Activated CD8-positive, alpha-beta T cell treated with anti-CD3 and anti-CD28 coated beads for 36 hours (primary cell): ENCODE measurements at places on chromosomes 13 and 19. TPM values are rescaled to one million over a fixed set of nuclear protein-coding genes. Genes with fewer than 3 reads are reported as not detected.
A peak's percentile ranks its signal among the peaks of the same experiment; 100 is the strongest.

- peaks cover 6% of the 10 kb centered on the region for H3K36me3 ChIP-seq
- H3K27me3 ChIP-seq: peaks cover 70% of the 10 kb centered on the region
- DNase-seq: no peak
- H3K4me3 ChIP-seq: no peak overlapping the region
- peaks cover 26% of the 10 kb centered on the region for H3K4me1 ChIP-seq
- no peak overlapping the region for H3K27ac ChIP-seq
These were observed 3.1 kb downstream of the SLITRK5 start for GRCh38 chr13:87674247-87674738.

GRCh38 chr19:2969104-2969504 lies 8.3 kb upstream of the TLE6 start:
- no peaks in the 10 kb centered on the region for H3K36me3 ChIP-seq
- no peak overlapping the region for H3K4me3 ChIP-seq
- no peaks in the 10 kb centered on the region for H3K27me3 ChIP-seq
- DNase-seq: no peak
- H3K4me1 ChIP-seq: no peaks in the 10 kb centered on the region

GRCh38 chr19:3250675-3251074 lies 26.2 kb downstream of the CELF5 start:
- peak; percentile 67 for DNase-seq
- H3K4me1 ChIP-seq: no peaks in the 10 kb centered on the region
- no peak overlapping the region for H3K4me3 ChIP-seq
- no peaks in the 10 kb centered on the region for H3K36me3 ChIP-seq

- no peaks in the 10 kb centered on the region for H3K27me3 ChIP-seq
- H3K36me3 ChIP-seq: no peaks in the 10 kb centered on the region
- peaks cover 24% of the 10 kb centered on the region for H3K4me1 ChIP-seq
- no peak for DNase-seq
These were observed 41.1 kb upstream of the MAP3K10 start for GRCh38 chr19:40150170-40150569.

- no peak overlapping the region for H3K4me3 ChIP-seq
- no peaks in the 10 kb centered on the region for H3K36me3 ChIP-seq
- peak; percentile 71 for DNase-seq
- peaks cover 21% of the 10 kb centered on the region for H3K4me1 ChIP-seq
- H3K27ac ChIP-seq: peak overlapping the region; percentile 59
These were observed 14.0 kb downstream of the SCGB2B2 start for GRCh38 chr19:34662919-34663318.

DNA sequence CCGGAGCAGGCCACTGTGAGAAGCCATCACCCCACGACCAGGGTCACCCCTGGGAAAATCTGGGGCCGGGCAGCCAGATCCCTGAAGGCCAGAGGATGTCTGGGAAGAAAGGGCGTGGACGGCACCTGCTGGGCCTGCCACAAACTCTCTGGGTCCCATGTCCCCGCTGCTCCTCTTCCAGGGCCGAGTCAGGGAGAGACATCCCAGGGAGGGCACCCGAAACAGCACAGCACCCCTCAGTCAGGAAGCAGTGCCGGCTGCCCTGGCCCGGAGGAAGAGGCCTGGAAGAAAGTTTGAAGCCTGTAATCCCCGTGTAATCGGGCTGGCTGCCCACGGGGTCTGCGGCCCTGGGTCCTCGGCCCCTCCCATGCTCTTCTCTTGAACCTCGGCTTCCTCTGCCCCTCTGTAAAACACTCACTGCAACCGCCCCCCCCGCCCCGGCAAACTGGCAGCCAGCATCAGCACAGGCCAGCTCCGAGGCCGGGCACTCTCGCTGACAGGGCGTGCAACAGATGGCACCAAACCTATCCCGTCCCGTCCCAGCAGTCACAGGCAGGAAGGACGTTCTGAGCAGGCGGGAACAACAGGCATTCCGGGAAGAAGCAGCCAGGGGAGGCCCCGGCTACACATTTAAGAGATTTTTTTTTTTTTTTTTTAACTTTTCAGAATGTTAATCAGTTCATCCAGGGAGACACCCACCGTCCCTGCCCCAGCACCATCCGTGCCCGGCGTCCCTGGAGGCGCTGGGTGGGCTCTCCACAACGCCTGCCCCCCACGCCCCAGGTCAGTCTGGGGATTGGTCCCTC lies 1.5 kb downstream of the SBNO2 start:
- H3K4me3 ChIP-seq: peak overlapping the region; percentile 87
- H3K4me1 ChIP-seq: peaks cover 39% of the 10 kb centered on the region
- H3K27me3 ChIP-seq: no peaks in the 10 kb centered on the region
- no peak for DNase-seq

GRCh38 chr13:42688821-42689220 lies 92.6 kb upstream of the FAM216B start:
- H3K36me3 ChIP-seq: no peaks in the 10 kb centered on the region
- no peak for DNase-seq
- peaks cover 15% of the 10 kb centered on the region for H3K27me3 ChIP-seq
- H3K4me3 ChIP-seq: no peak overlapping the region
- no peak overlapping the region for H3K27ac ChIP-seq

- peak overlapping the region; percentile 44 for H3K4me3 ChIP-seq
- H3K27me3 ChIP-seq: no peaks in the 10 kb centered on the region
- peaks cover 29% of the 10 kb centered on the region for H3K4me1 ChIP-seq
- H3K36me3 ChIP-seq: peaks cover 77% of the 10 kb centered on the region
- peak; percentile 77 for DNase-seq
These were observed 16.6 kb upstream of the RAB8A start for GRCh38 chr19:16095071-16095571.

- H3K27ac ChIP-seq: no peak overlapping the region
- no peaks in the 10 kb centered on the region for H3K27me3 ChIP-seq
- H3K4me1 ChIP-seq: no peaks in the 10 kb centered on the region
- peaks cover 4% of the 10 kb centered on the region for H3K36me3 ChIP-seq
- no peak overlapping the region for H3K4me3 ChIP-seq
- peak; percentile 47 for DNase-seq
These were observed 8.2 kb downstream of the SMIM24 start for GRCh38 chr19:3471954-3472655.

GRCh38 chr13:110884517-110884916 lies 30.4 kb downstream of the ANKRD10 start:
- DNase-seq: no peak
- H3K27ac ChIP-seq: no peak overlapping the region
- no peak overlapping the region for H3K4me3 ChIP-seq
- H3K36me3 ChIP-seq: no peaks in the 10 kb centered on the region
- peaks cover 7% of the 10 kb centered on the region for H3K4me1 ChIP-seq
- H3K27me3 ChIP-seq: no peaks in the 10 kb centered on the region

GRCh38 chr13:33353210-33353609 lies 67.7 kb upstream of the STARD13 start:
- H3K27ac ChIP-seq: no peak overlapping the region
- H3K4me3 ChIP-seq: no peak overlapping the region
- DNase-seq: no peak
- H3K4me1 ChIP-seq: peaks cover 2% of the 10 kb centered on the region
- H3K27me3 ChIP-seq: peaks cover 52% of the 10 kb centered on the region
- H3K36me3 ChIP-seq: no peaks in the 10 kb centered on the region

GRCh38 chr19:46885411-46885810 lies 24.6 kb downstream of the ARHGAP35 start:
- H3K4me3 ChIP-seq: no peak overlapping the region
- no peaks in the 10 kb centered on the region for H3K27me3 ChIP-seq
- no peak overlapping the region for H3K27ac ChIP-seq
- no peak for DNase-seq

GRCh38 chr13:20703780-20704458 lies 420 bp downstream of the IL17D start:
- no peaks in the 10 kb centered on the region for H3K36me3 ChIP-seq
- no peak overlapping the region for H3K4me3 ChIP-seq
- no peak overlapping the region for H3K27ac ChIP-seq

GRCh38 chr19:42270346-42271044 lies 1.4 kb downstream of the CIC start:
- no peak overlapping the region for H3K4me3 ChIP-seq
- H3K27me3 ChIP-seq: no peaks in the 10 kb centered on the region
- H3K4me1 ChIP-seq: peaks cover 37% of the 10 kb centered on the region
- peaks cover 13% of the 10 kb centered on the region for H3K36me3 ChIP-seq
- DNase-seq: peak; percentile 87

DNA sequence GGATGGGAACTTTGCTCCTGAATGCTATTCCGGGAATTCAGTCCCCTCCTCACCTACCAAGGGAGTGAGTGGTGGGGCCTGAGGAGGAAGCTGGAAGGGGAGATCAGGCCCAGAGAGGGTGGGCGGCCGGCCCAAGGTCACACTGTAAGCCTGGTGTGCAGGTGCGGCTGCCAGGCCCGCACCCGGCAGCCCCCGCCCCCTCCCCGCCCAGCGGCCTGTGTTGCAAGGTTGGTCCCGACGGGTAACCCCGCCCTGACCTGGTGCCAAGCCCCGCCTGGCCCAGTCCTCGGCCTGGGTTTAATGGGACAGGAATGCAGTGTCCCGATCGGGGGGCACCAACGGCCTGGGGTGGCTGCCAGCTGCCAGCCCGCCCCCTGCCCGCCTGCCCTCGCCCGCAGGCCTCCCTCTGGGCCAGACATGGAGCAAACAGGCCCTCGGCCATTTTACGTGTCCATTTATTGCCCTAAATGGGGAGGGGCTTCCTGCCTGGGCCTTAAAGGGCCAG lies 5.5 kb downstream of the ZBTB7A start:
- peak overlapping the region; percentile 73 for H3K4me3 ChIP-seq
- peak overlapping the region; percentile 90 for H3K27ac ChIP-seq
- peak; percentile 57 for DNase-seq

ZNF724 gene
- 15.7 TPM for total RNA-seq

HCN2 gene
- total RNA-seq: 0.18 TPM

NXNL1 gene
- total RNA-seq: not detected

LGALS16 gene
- total RNA-seq: not detected

CEACAM19 gene
- total RNA-seq: 0.63 TPM

CLDND2 gene
- total RNA-seq: 5.0 TPM

MEF2B gene
- 2.6 TPM for total RNA-seq

PTOV1 gene
- 87.4 TPM for total RNA-seq

S1PR2 gene
- total RNA-seq: 6.3 TPM

ANKRD24 gene
- 1.8 TPM for total RNA-seq

EBI3 gene
- 7.2 TPM for total RNA-seq

CCDC8 gene
- total RNA-seq: not detected

FFAR3 gene
- 1.2 TPM for total RNA-seq

ACTMAP gene
- 14.2 TPM for total RNA-seq

ZNF208 gene
- 1.2 TPM for total RNA-seq
